Activated naive CD8-positive, alpha-beta T cell treated with anti-CD3 and anti-CD28 coated beads, Interleukin-2, amount 10 ng/mL, durations not matched to agents 7 days and 5 days (primary cell): ENCODE measurements at places on chromosomes 12 and 14. TPM values are rescaled to one million over a fixed set of nuclear protein-coding genes. Genes with fewer than 3 reads are reported as not detected.
A peak's percentile ranks its signal among the peaks of the same experiment; 100 is the strongest.

KCNA5 gene
- total RNA-seq: not detected

DNA sequence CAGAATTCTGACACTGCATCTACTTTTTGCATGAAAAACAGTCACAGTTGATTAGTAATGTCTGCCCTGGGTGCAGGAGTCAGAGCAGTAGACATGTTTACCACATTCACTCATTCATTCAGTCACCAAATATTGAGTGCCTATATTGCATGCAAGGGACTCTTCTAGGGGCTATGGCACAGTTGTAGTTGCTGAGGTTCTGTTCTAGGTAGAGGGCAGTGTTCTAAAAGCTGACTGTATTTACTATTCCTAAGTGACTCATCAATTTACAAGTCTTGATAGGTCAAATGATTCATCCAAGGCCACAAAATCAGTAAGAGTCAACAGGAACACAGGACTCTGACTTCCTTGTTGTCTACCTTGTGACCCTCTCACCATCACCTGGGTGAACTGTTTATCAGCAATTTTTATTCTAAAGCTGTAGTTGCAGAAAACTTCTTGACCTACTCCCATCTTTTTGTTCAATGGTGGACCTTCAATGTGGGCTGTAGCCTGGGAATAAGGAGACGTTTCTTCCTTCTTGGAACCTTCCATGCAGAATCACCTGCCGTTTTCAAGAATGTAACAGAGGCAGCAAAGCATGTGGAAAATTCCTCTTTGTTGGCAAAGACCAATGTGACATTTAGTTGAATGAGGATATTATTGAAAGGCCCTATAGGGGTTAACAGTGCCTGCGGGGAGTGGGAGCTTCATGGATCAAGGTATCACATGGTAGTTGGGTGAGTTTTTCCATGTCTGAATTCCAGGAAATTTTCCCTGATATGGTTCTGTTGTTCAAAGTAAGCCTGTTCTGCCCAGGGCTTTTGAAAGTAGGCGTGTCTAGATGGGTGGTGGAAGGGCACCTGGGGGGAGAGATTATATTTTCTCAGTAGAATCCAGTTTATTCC, 223.2 kb downstream of the KTN1 start:
- no peak for DNase-seq
- no peaks in the 10 kb centered on the region for H3K27me3 ChIP-seq
- H3K4me1 ChIP-seq: peaks cover 32% of the 10 kb centered on the region
- H3K36me3 ChIP-seq: peaks cover 9% of the 10 kb centered on the region
- H3K4me3 ChIP-seq: no peak overlapping the region
- no peak overlapping the region for H3K27ac ChIP-seq

BLTP3B gene
- total RNA-seq: 24.7 TPM

- H3K36me3 ChIP-seq: peaks cover 70% of the 10 kb centered on the region
- no peak for DNase-seq
- no peaks in the 10 kb centered on the region for H3K27me3 ChIP-seq
- H3K4me1 ChIP-seq: peaks cover 83% of the 10 kb centered on the region
- peak overlapping the region; percentile 96 for H3K4me3 ChIP-seq
Observed at GRCh38 chr14:100076606-100077005, 11.4 kb downstream of the EVL start.

TPH2 gene
- total RNA-seq: not detected

GAPDH gene
- total RNA-seq: 4,824 TPM

RBP5 gene
- total RNA-seq: 0.58 TPM

DNA sequence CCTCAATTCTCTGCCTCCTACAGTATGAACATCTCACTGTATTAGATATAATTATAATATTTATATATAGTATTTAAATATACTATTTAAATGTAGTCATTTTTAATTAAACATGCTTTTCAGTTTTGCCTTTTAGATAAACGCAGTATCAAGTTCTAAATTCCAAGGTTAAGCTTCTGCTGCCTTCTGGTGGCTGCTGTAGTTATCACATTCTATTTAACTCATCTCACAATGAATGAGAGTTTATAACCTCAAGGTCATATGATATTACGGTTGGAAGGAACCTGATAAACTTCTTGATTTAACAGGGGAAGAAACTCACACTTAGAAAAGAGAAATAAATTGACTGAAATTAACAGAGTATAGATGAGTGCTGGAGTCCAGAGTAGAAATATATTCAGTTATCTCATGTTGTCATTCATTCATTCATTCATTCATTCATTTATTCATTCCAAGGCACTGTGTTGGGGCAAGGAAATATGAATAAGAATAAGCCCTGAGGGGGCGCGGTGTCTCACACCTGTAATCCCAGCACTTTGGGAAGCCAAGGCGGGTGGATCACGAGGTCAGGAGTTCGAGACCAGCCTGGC, 31.9 kb downstream of the GUCY2C start:
- DNase-seq: no peak
- no peak overlapping the region for H3K4me3 ChIP-seq
- H3K4me1 ChIP-seq: peaks cover 14% of the 10 kb centered on the region
- no peaks in the 10 kb centered on the region for H3K36me3 ChIP-seq
- H3K27ac ChIP-seq: no peak overlapping the region
- peaks cover 7% of the 10 kb centered on the region for H3K27me3 ChIP-seq

FAM181A gene
- total RNA-seq: not detected

- H3K4me1 ChIP-seq: peaks cover 9% of the 10 kb centered on the region
- H3K36me3 ChIP-seq: peaks cover 6% of the 10 kb centered on the region
- no peak overlapping the region for H3K4me3 ChIP-seq
- H3K27me3 ChIP-seq: no peaks in the 10 kb centered on the region
Observed at GRCh38 chr12:75969768-75970167, 61.8 kb downstream of the PHLDA1 start.

PLA2G1B gene
- total RNA-seq: not detected

- no peaks in the 10 kb centered on the region for H3K27me3 ChIP-seq
- no peaks in the 10 kb centered on the region for H3K4me1 ChIP-seq
- no peak overlapping the region for H3K27ac ChIP-seq
- H3K4me3 ChIP-seq: no peak overlapping the region
- H3K36me3 ChIP-seq: no peaks in the 10 kb centered on the region
Observed at GRCh38 chr12:18799561-18799960, 61.6 kb downstream of the CAPZA3 start.

GRCh38 chr14:68728342-68729106, 64.3 kb downstream of the ZFP36L1 start:
- DNase-seq: no peak
- H3K4me3 ChIP-seq: no peak overlapping the region
- no peak overlapping the region for H3K27ac ChIP-seq
- H3K4me1 ChIP-seq: peaks cover 9% of the 10 kb centered on the region
- peaks cover 4% of the 10 kb centered on the region for H3K27me3 ChIP-seq

- H3K4me3 ChIP-seq: no peak overlapping the region
- no peak overlapping the region for H3K27ac ChIP-seq
- no peaks in the 10 kb centered on the region for H3K27me3 ChIP-seq
- peaks cover 31% of the 10 kb centered on the region for H3K4me1 ChIP-seq
- DNase-seq: no peak
- H3K36me3 ChIP-seq: peaks cover 4% of the 10 kb centered on the region
Observed at GRCh38 chr12:93745286-93745685, 68.1 kb downstream of the CRADD start.

GPR135 gene
- total RNA-seq: 1.5 TPM

DNA sequence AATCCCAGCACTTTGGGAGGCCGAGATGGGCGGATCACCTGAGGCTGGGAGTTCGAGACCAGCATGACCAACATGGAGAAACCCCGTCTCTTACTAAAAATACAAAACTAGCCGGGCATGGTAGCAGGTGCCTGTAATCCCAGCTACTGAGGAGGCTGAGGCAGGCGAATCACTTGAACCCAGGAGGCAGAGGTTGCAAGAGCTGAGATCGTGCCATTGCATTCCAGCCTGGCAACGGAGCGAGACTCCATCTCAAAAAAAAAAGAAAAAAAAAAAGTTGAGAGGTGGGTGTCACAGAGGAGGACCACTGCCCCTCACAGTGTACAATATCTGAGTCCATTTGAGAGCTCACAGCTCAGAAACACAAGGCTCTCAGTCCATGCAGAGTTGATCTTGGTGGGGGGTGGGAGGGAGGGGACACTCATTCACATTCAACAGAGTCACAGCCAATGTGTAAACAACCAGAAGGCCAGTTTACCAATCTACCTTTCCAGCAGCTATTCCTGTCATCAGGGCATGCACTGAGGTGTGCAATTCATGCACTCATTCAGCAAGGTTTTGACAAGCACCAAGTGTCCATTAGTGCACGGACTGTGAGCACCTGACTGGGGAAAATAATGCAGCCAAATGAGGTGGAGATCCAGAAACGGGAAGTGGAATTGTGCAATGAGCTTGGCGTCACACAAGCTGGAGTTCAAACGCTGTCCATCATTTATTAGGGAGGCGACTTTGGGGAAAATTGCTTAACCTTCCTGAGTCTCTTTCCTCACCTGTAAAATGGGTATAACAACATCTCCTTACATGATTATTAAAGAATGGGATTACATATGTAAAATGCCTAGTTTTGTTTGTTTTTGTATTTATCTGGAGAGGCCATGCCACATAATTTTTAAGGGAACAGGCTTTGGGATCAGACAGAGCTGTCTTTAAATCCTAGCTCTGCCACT, 4.4 kb upstream of the EIF5 start:
- H3K27ac ChIP-seq: no peak overlapping the region
- H3K27me3 ChIP-seq: peaks cover 5% of the 10 kb centered on the region
- peaks cover 1% of the 10 kb centered on the region for H3K36me3 ChIP-seq
- no peak overlapping the region for H3K4me3 ChIP-seq
- no peak for DNase-seq
- H3K4me1 ChIP-seq: peaks cover 3% of the 10 kb centered on the region

DNA sequence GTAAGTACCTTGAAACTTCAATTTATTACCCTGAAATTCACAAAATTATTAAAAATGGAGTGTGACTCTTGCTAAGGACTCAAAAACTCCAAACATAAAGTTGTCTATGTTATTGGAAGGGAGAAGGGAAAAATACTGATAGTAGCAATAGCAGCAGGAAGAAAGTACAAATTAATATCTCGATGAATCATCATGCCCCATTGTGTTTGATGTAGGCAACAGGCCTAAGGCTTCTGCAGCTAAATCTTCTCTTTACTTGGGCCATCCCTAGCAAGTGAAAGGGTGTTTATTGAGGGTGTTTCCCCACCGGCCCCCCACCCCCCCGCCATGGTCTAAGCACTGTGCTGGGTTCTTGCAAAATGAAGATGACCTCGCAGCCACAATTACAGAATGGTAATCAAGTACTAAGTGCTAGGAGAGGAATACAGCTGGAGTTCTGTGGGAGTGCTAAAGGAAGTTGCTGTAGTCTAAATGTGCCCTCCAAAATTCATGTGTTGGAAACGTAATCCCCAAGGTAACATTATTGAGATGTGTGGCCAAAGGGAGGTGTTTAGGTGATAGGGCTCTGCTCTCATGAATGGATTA, 76.5 kb downstream of the SNAPC1 start:
- H3K4me1 ChIP-seq: peaks cover 9% of the 10 kb centered on the region
- no peak overlapping the region for H3K27ac ChIP-seq
- H3K36me3 ChIP-seq: no peaks in the 10 kb centered on the region
- H3K4me3 ChIP-seq: no peak overlapping the region
- peaks cover 23% of the 10 kb centered on the region for H3K27me3 ChIP-seq

NOS1 gene
- not detected for total RNA-seq

RNASE7 gene
- total RNA-seq: not detected

DNA sequence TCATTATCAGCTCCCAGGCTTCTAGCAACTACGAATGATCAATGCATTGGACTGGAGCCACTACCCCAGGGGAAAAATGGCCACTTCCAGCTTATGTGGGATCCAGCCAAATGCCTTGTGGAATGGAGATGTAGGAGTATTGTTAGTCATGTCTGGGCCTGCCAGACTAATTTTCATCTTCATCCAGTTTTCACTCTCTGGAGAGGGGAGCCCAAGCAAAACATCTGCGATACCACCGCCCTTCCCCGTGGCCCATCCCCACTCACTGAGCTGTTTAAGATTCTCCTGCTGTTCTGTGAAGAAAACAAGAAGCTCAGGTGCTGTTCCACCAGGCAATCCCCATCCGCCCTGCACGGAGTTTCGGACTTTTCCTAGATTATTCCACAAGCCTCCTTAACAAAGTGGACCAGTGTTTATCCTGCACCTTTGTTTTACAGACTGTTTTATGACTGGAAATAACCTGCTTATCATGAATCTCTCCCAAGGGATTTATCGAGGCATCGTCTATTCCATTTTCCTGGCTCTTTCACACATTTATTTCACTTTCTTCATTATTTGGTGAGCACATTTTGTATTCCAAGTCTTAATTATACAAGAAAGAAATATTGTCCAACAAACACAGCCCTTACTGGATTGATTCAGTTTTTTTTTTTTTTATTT, 35.5 kb upstream of the MAX start:
- DNase-seq: no peak
- H3K4me1 ChIP-seq: peaks cover 9% of the 10 kb centered on the region
- no peaks in the 10 kb centered on the region for H3K36me3 ChIP-seq
- no peak overlapping the region for H3K27ac ChIP-seq
- no peak overlapping the region for H3K4me3 ChIP-seq

DNA sequence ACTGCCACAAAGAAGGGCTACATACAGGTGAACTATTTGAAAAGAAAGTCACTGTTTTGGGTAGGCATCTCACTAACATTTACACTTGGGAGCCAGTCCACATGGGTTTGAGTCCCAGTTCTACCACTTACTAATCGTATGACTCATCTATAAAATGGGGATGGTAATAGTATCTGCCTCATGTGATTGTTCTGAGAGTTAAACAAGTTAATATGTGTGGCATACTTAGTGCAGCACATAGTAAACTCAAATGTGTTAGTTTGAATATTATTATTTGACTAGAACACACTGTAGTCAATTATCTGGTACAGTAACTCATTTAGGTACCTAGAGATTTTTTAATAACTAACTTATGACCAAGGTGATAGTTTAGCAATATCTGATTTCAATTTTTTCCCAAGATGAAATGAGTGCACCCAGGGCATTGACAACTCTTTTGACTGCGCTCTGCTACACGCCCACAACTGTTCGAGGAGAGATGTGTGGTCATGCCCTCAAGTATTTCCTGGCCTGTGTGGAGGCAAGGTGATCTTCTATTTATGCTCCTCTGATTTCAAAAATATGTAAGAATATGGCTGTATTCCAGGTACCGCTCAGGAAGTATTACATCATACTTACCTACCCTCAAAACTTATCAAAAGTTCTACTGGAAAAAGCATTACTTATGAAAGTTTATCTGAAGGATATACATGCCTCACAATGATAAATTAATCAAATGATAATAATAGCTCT, 210.6 kb upstream of the EGLN3 start:
- no peak for DNase-seq
- peaks cover 16% of the 10 kb centered on the region for H3K4me1 ChIP-seq
- H3K27ac ChIP-seq: no peak overlapping the region
- no peak overlapping the region for H3K4me3 ChIP-seq

DNA sequence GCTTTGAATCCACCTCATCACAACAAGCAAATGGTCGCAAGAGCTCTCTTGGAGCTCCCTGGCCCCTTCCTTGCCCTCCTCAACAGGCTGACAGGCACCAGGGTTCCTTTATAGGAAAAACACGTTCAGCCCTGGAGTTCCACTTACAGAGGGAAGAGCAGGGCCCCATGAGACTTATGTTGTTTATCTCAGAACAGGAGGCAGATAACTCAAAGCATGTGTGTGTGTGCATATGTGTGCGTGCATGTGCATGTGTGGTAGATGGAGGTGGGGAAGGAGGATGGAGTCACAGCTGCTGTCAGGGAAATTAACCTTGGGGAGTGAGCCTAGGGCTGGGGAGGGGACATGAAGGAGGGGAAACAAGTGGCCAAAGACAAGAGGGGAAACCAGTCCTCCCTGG, 138.1 kb downstream of the DPF3 start:
- peaks cover 19% of the 10 kb centered on the region for H3K36me3 ChIP-seq
- no peak for DNase-seq
- H3K4me3 ChIP-seq: no peak overlapping the region
- H3K27me3 ChIP-seq: peaks cover 5% of the 10 kb centered on the region
- H3K4me1 ChIP-seq: no peaks in the 10 kb centered on the region
